Left forelimb (tissue), 1 donor: ENCODE measurements at places on chromosomes 5 and 9.

DNA sequence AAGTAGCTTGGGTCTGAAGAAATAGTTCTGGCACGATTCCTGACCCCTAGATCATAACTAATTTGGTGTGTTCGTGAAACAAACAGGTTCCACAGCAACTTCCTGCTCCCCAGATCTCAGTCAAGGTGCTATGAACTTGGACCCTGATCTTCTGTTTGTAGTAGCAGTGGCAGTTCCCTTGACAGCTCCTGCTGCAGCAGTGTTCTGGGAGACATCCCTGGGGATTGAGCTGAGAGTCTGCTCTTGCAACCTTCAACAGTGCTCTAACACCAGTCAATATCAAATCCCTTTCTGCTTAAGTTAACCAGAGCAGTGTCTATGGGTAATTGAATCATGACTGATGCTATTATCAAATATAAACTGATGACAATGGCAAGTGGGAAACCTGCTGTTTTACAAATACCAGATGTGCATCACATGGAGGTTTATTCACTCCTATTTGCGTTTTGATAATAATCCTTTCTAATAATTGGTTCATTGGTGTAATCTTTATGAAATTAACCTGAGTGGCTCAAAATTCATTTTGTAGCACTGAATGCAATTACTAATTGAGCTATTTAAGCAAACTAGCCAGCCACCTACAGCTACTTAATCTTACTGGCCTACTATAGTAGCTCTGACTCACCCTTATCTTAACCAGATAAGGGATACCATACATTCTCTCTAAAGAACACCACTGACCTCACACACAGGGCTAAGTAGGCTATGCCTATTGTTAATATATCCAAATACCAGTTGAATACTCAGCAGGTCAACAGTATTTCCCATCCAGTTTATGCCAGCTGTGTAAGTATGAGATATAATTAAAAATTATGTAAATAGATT, 21.9 kb downstream of the KDM4C start:
- no peak for DNase-seq

- no peak for DNase-seq
Observed at GRCh38 chr9:128940271-128940921, 7.0 kb downstream of the DOLK start.

GRCh38 chr5:9182899-9183695, 362.8 kb downstream of the SEMA5A start:
- DNase-seq: no peak

GRCh38 chr9:136019681-136020060, 58.5 kb upstream of the UBAC1 start:
- DNase-seq: no peak

DNA sequence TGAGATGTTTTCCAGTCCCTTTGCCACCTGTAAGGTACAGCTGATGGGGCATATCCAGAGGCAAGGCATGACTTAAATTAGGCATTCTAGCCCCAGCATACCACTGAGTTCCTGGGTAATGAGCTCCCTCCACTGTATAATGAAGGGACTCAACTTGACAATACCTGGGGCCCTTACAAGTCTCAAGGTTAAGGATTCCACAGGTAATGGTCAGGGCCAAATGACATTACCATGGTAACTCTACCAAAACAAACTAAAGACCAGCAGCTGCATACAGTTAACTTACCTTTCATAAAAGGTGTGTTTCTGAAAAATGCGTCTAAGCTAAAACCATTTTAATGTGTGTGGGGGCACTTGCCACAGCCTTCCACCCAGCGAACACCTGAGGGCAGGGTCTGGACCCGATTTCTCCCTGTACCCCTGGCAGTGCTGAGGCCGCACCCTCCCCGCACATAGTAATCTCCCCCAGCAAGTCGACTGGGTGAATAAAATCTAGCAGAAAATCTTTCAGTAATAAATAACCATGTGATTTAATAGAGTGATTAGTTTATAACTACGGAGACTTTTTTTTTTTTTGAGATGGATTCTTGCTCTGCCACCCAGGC, 24.2 kb downstream of the CCDC69 start:
- DNase-seq: no peak

DNA sequence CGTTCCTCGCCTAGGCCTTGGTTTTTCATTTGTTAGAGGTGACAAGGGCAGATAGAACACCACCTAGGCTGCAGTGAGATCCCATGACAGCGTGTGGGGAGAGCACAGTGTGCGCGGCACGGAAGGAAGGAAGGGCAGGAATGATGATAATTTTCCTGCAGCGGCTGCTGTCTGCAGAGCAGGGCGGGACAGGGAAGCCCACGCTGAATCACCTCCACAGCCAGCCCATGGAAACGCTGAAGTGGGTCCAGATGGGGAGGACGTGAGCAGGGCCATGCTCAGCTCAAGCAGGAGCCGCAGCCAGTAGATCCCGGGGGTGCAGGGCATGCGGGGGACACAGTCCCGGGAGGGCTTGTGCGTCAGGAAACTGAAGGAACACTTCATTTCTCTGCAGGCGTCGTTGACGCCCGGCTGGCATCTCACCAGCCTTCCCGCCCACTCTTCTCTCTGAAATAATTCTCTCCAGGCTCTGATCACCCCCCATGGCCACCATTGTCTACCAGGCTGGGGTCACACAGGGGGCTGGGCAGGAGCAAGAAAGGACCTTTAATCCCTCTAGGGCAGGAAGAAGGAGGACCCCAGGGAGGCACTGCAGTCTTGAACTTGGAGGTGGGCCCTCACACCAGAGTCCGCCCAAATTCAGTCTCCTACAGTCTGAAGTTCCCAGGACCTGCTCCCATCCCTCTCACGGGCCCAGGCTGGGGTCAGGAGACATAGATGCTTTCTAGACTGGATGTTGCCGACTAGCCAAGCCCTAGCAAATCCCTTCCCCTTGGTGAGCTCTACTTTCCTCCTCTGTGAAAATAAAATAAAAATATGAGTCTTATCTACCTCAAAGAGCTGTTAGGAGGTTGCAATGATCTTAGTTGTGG, 20.9 kb upstream of the SYNPO start:
- DNase-seq: no peak

DNA sequence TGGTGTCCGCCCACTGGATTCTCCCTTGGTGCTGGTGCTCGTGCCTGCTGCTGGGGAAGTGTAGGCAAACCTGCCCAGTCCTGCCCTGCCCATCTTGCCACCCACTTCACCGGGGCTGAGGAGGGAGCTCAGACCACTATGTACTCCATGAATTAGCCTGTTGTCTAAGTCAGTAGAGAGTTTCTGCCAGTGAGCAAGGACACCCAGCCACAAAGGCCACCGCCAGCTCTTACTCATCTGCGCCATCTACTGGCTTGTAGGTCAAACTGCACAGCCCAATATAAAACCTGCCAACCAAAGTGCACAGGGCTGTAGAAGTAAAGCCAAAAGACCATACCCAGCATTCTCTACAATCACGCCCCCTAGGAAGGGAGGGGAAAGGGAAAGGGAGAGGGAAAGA, 102.3 kb downstream of the GLIS3 start:
- DNase-seq: no peak

DNA sequence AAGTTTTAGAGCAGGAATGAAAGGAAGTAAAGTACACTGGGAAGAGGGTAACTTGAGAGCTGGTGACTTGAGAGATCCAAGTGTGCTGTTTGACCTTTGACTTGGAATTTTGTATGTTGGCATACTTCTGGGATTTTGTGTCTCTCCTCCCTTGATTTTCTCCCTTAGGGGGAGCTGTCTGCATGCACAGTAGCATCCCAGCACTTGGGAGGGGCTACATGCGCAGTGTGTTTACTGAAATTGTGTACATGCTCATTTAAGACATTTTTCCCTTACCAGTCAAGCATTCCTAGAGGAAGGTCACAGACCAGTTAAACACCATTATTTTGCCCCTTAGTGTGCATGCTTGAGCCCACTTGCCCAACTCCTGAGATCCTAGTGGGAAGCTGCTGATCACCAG, 120.1 kb downstream of the ZNF622 start:
- DNase-seq: no peak

DNA sequence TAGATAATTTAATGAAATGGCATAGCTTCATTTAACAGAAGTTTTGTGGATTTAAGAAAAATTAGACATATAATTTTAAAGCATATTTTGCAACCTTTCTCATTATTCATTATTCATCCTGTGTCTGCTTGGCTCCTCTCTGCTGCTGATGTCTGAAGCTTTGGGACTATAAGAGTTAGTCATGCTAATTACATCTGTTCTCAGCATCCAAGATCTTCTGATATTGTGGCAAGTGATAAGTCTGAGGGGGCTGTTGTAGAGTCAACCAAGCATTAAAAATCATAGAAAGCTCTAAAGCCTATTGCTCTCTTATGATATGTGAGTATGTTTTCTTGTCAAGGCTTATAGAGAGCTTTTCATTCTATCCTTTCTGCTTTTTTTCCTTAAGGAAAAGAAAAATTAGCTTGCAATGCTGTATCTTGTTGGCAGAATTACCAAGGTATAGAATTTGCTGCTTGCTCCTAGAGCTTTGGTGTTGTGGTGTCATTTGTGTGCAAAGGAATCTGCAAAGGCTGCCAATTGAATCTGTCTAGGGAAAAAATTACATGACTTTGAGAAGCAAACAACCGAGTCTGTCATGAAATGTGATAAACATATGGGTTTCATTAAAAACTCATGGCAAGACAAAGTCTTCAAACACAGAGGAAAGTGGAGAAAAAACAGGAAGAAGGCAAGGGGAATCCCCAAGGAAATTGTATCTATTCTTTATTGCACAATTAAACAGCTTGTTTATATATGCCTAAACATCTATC, 156.1 kb upstream of the DAB2 start:
- no peak for DNase-seq
